ENCODE measurements at places on chromosomes 1 and 21. TPM values are rescaled to one million over a fixed set of nuclear protein-coding genes. Genes with fewer than 3 reads are reported as not detected.

Gene FHAD1
- 1.0 TPM for total RNA-seq

DNA sequence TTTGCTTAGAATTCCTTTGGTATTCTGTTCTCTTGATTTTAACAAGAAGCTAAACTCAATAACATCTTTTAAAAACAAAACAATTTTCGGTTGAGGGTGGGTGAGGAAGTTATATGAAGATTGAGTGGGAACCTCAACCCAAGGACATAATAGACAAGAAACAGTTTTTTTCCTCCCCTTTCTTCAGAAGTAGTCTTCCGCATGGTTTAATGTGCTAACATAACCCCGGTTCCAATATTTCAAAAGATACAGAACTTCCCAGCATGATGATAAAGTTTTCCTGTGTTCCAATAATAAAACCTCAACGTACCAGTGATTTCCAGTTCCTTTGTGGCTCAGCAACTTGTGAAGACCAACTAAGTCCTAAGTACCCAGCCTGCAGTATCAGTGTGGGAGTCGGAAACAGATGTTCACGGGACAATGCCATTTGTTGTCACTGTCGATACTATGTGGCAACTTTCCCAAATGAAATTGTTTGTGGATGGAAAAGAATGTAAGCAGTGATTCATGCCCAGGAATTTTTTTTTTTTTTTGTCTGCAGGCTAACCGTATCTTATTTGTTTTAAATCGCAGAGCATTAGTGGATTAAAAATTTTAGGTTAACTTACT is 48.5 kb downstream of the NR5A2 start:
- no peak overlapping the region for H3K27ac ChIP-seq
- peaks cover 3% of the 10 kb centered on the region for H3K4me1 ChIP-seq
- DNase-seq, result no peak
- no peak overlapping the region for H3K4me3 ChIP-seq
- H3K27me3 ChIP-seq, result peaks cover 38% of the 10 kb centered on the region

Gene HORMAD1
- total RNA-seq, result not detected

DNA sequence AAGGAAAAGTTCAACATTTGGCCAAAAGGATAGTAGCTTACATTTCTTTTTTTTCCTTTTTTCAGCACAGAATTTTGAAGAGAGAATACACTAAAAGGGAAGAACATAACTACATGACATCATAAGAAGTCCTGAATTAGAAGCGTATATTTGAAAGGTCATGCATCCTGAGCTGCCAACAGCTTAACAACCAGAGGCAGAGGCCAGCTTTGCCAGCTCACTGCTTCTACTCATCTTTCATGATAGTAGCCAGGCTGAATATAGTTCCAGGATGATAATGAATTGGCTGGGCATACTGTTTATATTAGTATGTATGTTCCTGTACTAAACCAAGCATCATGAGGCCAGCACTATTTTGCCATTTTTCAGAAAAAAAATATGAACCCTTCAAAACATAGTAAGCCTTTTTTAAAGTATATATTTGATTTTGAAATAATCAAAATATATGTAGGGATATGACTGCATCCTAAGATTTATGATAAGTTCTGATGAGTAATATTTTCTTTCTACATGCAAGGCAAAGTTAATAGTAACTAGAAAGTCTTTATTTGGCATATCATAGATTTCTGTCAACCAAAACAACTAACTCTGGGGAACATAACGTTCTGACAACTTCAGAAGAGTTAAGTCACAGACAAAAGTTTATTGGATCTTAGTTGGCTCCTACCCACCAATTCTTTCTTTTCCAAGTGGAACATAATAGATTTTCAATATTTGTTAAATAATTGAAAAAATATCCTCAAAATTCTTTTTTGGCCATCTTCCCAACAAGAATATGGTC is 123.2 kb downstream of the DPYD start:
- no peaks in the 10 kb centered on the region for H3K27me3 ChIP-seq
- peaks cover 7% of the 10 kb centered on the region for H3K4me1 ChIP-seq
- no peaks in the 10 kb centered on the region for H3K36me3 ChIP-seq
- DNase-seq, result no peak

Gene HSPB7
- total RNA-seq, result 6.3 TPM

DNA sequence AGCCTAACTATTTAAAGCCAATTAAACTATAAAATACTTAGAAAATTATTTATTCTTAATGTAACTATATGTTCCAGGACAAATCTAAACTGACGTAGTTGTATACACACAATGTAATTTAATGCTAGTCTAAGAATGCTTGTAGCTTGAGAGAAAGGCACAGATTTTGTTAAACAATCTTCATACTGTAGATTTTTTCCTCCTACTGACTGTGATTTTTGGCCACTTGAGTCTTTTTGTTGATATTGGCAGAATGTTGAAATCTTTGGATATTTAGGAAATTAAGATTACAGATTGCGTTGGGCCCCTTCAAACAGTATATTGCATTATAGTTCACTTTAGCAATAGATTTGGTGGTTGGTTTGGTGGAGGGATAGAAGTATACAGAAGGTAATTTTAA is 40.5 kb downstream of the ATF3 start:
- no peaks in the 10 kb centered on the region for H3K27me3 ChIP-seq
- H3K36me3 ChIP-seq, result no peaks in the 10 kb centered on the region
- peaks cover 8% of the 10 kb centered on the region for H3K4me1 ChIP-seq
- H3K4me3 ChIP-seq, result no peak overlapping the region

DNA sequence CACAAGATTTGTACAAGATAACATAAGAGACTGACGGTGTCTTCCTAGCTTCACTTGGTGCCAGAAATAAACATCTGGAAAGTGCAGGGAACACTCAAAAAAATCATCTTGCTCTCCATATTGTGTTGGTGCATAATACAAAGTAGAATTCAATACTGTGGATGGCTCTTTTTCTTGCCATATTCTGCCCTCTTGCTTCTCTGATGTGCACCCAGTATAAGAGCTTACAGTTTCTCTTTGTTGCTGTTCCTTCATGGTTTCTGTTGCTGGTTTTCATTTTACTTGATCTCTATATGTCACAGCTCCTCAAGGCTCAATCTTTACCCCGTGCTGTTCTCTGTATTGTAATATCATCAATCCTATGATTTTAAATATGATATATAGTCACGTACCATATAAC is 528.5 kb upstream of the ZP4 start:
- no peak for DNase-seq
- no peaks in the 10 kb centered on the region for H3K4me1 ChIP-seq
- H3K27me3 ChIP-seq, result no peaks in the 10 kb centered on the region
- H3K4me3 ChIP-seq, result no peak overlapping the region
- no peaks in the 10 kb centered on the region for H3K36me3 ChIP-seq
- H3K27ac ChIP-seq, result no peak overlapping the region

Gene ZNF124
- 115 TPM for total RNA-seq

Gene TNNT2
- 37.1 TPM for total RNA-seq

Gene VHLL
- not detected for total RNA-seq

Gene TNFRSF8
- 0.53 TPM for total RNA-seq

DNA sequence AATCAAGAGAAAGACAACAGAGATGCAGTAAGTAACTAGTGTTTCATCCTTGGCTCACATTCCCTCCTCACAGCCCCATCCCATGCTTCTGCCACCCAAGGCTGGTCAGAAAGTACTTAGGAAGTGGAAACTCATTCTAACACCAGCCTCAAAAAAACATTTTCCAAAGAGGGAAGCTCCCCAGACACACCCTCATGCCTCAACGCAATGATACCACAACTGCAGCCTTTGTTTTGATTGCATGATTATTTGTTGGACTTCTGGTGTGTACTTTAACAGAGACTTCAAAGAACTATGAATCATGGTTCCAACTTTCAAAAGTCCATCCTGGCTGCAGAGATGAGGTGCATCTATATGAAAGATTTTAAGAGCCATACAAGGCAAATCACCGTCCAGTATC is 45.2 kb upstream of the KCNA3 start:
- no peaks in the 10 kb centered on the region for H3K36me3 ChIP-seq
- H3K27me3 ChIP-seq, result peaks cover 19% of the 10 kb centered on the region
- no peaks in the 10 kb centered on the region for H3K4me1 ChIP-seq
- no peak overlapping the region for H3K4me3 ChIP-seq
- DNase-seq, result no peak

DNA sequence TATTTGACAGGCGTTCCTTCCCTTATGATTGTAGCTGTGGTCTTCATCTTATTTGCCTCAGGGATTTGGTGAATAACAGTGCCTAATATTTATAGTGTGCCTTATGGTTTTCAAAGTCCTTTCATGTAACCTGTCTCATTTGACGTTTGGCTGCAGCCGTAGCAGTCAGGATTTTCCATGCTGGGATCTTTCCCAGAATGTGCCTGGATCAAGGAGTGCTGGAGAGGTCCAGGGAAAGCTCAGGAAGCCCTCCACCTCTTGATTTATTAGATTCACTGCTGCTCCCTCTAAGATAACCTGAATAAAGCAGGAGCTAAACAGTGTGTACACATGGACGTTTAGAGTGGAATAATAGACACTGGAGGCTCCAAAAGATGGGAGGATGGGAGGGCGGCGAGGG is 5.2 kb downstream of the C1orf21 start:
- no peak overlapping the region for H3K27ac ChIP-seq
- no peak for DNase-seq

DNA sequence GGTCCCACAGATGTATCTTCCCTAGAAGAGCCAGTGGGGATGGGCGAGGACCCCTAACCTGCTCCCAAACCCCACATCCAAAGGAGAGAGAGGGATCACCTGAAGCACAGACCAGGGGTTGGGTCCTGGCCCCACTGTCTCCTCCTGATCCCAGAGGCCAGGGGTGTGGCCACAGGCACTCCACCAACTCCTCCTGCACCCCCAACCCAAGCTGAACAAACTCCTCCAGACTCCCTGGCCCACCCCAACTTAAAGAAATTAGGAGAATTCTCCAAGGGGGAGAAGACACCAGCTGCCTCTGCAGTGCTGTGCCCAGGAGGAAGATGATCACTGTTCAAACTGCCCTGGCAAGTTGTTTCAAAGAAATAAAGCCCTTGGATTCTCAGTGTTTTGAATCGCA is 4.5 kb upstream of the PRAMEF12 start:
- H3K27ac ChIP-seq, result no peak overlapping the region
- H3K4me1 ChIP-seq, result no peaks in the 10 kb centered on the region
- no peak overlapping the region for H3K4me3 ChIP-seq
- peaks cover 14% of the 10 kb centered on the region for H3K27me3 ChIP-seq
- no peak for DNase-seq

DNA sequence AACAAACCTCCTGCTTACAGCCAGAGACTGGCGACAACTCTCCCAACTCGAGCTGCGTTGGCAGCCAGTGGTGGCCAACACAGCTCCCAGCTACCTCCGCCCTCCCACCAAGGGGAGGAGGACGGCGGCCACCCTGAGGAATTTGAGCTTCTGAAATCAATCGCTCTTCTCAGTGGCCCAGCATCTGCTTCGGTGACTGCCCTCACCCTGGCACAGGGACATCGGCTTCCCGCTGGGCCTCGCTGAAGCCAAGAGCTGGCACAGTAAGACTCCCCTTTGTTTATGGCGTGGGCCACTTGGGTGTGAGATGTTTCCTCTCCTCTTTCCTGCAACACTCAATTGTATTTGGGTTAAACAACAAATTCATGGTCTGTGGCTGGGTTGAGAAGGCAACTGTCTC is 136.2 kb downstream of the ZBTB18 start:
- H3K4me3 ChIP-seq, result no peak overlapping the region
- H3K36me3 ChIP-seq, result peaks cover 4% of the 10 kb centered on the region
- H3K27ac ChIP-seq, result no peak overlapping the region
- H3K27me3 ChIP-seq, result no peaks in the 10 kb centered on the region

DNA sequence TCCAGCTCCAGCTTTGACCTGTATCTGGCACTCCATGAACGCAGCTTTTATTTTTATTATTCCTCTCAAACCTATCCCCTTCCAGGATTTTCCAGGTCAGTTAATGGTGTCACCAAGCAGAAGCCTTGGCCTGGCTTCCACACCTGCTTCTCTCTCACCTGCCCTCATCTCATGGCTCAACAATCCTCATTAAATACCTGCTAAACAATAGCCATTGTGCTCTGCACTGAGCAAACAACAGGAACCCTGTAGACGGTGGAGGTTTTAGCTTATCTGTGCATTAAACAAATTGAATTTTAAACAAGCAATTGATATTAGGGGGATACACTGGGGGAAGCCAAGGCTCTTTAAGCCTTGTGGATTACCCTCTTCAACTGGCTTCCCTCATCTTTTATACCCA is 15.3 kb downstream of the PYCR2 start:
- no peak overlapping the region for H3K4me3 ChIP-seq
- peaks cover 11% of the 10 kb centered on the region for H3K4me1 ChIP-seq
- H3K27ac ChIP-seq, result no peak overlapping the region
- DNase-seq, result no peak
- peaks cover 5% of the 10 kb centered on the region for H3K36me3 ChIP-seq
- peaks cover 6% of the 10 kb centered on the region for H3K27me3 ChIP-seq

DNA sequence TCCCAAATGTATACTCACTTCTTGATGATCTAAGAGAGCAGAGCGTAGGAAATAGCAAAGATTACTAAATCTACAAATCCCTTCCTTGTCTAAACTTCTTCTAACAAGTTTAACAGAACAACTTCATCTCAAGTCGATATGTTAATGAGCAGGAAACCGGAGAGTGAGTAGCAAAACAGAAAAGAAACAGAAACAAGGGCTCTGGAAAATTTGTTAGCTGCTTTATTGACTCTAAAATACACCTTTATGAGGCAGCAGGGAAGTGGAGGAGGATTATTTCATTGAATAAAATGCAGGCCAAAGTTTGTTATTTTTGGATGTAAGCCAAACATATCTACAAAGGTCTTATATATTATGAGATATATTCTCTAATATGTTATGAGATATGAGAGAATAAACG is 192.4 kb downstream of the LRRIQ3 start:
- peaks cover 6% of the 10 kb centered on the region for H3K4me1 ChIP-seq
- no peak for DNase-seq
- H3K27me3 ChIP-seq, result no peaks in the 10 kb centered on the region
- H3K4me3 ChIP-seq, result no peak overlapping the region
- H3K27ac ChIP-seq, result no peak overlapping the region

DNA sequence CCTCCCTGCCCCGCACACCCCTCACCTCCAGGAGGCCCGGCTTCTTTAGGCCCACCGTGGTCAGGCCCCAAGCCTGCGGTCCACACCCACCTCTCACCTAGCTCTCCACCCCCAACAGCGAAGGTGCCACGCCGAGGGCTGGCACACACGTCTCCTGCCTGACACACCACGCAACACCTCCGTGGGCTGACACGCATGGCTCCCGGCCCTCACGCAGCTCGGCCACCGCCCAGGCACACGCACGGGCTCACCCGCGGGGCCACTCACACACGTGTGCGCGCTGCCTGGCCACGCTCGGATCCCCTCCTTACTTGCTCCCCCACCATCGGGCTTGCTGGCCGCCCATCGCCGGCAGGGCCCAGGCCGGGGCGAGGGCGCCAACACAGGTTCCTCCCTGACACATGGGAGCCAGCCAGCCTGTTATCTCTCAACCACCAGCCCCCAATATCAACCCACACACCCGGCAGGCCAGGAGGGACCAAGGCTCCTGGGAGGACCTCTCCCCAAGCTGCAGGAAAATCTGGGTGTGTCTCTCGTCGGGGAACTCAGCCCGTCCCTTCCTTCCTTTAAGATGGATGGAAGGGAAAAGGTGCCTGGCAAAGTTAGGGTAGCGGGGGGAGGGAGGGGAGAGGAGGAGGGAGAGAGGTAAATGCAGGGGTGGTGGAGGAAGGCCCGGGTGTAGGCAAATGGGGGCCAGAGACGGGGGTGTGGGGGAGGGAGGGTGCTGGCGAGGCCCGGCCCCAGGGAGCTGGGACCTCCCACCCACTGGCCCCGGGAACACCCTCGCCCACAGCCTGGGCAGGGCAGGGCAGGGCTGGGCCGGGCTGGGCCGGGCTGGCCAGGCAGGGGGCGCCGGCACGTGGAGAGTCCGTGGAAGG is 546 bp downstream of the ELOVL1 start:
- peaks cover 11% of the 10 kb centered on the region for H3K36me3 ChIP-seq
- H3K27ac ChIP-seq, result peak overlapping the region; percentile 89
- peak overlapping the region; percentile 76 for H3K4me3 ChIP-seq
- peaks cover 29% of the 10 kb centered on the region for H3K4me1 ChIP-seq
- DNase-seq, result peak; percentile 51

Gene EDEM3
- 26.7 TPM for total RNA-seq

- DNase-seq, result no peak
- H3K27ac ChIP-seq, result no peak overlapping the region
- no peak overlapping the region for H3K4me3 ChIP-seq
Measured at GRCh38 chr1:65980237-65980636, 187.5 kb downstream of the PDE4B start.
